Lower leg skin (tissue), 4 donors: ENCODE measurements at places on chromosomes 12 and 14. TPM values are rescaled to one million over a fixed set of nuclear protein-coding genes. Genes with fewer than 3 reads are reported as not detected.

TAS2R14 gene
- total RNA-seq: 1.3 TPM

GAS2L3 gene
- 2.9 TPM for total RNA-seq

PRB2 gene
- total RNA-seq: 0.39 TPM

BIN2 gene
- total RNA-seq: 0.38 TPM

ABCC9 gene
- total RNA-seq: 9.6 TPM

GPR162 gene
- 0.65 TPM for total RNA-seq

KRT83 gene
- 2.1 TPM for total RNA-seq

IRAK4 gene
- 20.3 TPM for total RNA-seq

SLC10A1 gene
- total RNA-seq: not detected

MYF5 gene
- total RNA-seq: not detected

HOXC4 gene
- 3.9 TPM for total RNA-seq
